ENCODE measurements at places on chromosomes 4 and X. TPM values are rescaled to one million over a fixed set of nuclear protein-coding genes. Genes with fewer than 3 reads are reported as not detected.

MCUB gene
- polyA plus RNA-seq: 14.6 TPM

- no peak for DNase-seq
Measured at GRCh38 chrX:22163326-22163725, 109.4 kb upstream of the CBLL2 start.

DNA sequence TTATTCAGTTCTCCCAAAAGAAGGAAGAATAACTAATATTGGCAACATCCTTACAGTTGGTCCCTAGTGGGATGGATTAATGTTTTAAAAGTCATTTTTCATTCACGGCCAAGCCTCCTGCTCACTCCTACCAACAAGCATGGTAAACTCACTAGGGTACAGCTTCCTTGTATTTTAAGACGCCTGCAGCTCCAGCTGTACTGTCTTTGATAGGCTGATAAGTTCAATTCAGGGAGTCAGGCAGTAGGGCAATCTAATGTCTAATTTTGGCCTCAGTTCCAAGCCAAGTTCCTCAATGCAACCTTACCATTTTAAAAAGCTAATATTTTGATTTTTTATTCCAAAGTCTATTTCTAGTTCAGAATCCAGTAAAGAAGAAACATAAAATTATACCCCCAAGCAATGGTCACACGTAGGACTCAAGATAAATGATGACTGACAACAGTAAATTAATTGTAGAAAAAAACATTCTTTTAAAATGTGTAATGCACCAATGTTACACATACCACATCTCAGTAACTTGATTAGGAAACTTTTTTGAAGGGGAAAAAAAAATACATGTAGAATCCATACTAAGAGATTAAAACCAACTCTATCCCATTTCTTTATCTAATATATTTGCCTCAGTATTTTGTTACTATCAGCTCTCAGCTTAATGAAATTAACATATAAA, 9.3 kb downstream of the LCORL start:
- DNase-seq: no peak

GRCh38 chrX:16445166-16445752, 204.7 kb upstream of the S100G start:
- peak; percentile 45 for DNase-seq

- DNase-seq: peak; percentile 16
Measured at GRCh38 chr4:114780205-114780604, 181.6 kb downstream of the UGT8 start.

DNA sequence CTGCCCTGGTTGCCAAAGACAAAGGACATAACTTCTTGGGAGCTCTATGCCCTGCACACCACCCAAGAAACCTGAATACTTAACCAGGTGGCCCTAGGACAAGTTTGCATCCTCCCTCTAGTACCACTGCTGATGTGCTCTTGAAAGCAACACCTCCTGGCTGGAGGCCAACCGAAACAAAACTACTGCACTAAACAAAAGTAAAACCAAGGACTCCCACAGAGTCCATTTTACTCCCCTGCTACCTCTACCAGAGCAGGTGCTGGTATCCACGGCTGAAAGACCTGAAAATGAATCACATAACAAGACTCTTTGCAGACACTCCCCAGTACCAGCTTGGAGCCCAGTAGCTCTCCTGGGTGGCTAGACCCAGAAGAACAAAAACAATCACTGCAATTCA, 941.8 kb downstream of the RAPGEF2 start:
- no peak for DNase-seq

GRCh38 chrX:6732101-6732500, 197.2 kb upstream of the VCX3A start:
- DNase-seq: no peak

DNA sequence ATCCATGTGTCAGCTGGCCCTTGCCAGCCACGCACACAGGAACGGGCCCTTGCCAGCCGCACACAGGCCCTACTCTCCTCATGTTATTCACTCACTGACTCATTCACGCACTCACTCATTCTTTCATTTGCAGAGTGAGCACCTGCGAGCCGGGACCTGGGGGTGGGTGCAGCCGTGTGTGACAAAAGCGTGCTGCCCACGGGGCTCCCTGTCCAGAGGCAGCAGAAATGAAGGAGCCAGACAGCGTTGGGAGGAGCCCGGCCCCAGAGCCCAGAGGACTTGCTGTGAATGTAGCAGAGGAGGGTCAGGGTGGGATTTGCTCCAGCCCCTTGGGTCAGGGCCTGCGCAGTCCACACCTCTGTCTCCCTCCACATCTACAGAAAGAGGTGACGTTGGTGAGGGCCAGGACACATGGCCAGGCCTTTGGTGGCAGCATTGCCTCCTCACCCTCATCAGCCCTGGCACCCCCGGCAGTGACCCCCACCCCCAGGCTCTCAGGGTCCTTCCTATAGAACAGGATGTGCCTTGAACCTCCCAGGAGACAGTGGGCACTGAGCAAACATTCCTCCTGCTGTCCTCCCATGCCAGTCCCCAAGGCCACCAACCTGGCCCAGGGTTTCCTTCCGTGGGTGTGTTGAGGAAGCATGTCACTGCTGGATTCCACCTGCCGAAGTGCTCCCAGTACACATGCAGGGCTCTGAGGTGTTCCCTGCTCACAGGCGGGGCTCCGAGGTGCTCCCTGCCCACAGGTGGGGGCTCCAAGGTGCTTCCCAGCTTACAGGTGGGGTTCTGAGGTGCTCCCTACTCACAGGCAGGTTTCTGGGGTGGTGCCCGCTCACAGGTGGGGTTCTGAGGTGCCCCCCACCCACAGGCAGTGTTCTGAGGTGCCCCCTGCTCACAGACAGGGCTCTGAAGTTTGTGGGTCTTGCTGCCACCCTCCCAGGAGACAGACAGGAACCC, 105.7 kb downstream of the HMX1 start:
- no peak for DNase-seq

- DNase-seq: no peak
Measured at GRCh38 chr4:189304809-189305208, 635.9 kb upstream of the FRG1 start.

EXOSC9 gene
- 31.6 TPM for polyA plus RNA-seq

DNA sequence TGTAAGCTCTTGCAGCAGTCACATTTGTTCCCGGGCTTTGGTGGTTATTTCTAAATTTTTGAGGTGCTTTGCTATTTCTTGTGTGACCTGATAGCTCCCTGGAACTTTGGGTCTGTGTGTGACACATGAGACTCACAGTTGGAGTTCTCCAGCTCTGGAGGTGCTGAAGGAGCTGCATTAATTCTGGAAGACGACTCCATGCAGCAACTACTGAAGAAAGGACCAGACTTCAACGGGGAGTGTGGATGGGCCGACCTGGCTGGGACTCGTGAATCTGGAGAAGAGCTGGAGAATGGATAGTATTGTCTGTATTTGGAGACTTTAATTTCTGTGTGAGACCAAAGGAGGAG, 1.5 kb downstream of the MRFAP1 start:
- no peak for DNase-seq

TMLHE gene
- 11.5 TPM for polyA plus RNA-seq

DNA sequence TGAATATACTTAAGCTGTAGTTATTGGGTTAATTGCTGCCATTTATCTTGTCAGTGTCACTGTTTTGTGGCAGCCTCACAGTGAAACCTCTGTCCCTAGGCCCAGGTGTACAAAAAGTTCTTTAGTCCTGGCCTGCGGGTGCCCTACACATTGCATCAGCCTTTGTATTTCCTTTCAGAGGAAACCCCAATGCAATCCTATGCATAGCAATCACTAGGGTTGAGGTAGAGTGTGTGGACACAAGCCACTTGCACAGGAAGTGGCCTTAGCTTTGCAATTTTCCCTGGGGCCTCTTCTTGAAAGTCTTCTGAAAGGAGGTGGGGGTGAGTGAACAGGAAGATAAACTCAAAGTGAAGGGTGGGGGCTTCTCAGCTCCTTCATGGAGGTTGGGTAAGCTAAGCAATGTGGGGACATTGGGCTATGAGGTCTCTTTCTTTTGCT, 27.8 kb downstream of the VSIG4 start:
- DNase-seq: no peak

DNA sequence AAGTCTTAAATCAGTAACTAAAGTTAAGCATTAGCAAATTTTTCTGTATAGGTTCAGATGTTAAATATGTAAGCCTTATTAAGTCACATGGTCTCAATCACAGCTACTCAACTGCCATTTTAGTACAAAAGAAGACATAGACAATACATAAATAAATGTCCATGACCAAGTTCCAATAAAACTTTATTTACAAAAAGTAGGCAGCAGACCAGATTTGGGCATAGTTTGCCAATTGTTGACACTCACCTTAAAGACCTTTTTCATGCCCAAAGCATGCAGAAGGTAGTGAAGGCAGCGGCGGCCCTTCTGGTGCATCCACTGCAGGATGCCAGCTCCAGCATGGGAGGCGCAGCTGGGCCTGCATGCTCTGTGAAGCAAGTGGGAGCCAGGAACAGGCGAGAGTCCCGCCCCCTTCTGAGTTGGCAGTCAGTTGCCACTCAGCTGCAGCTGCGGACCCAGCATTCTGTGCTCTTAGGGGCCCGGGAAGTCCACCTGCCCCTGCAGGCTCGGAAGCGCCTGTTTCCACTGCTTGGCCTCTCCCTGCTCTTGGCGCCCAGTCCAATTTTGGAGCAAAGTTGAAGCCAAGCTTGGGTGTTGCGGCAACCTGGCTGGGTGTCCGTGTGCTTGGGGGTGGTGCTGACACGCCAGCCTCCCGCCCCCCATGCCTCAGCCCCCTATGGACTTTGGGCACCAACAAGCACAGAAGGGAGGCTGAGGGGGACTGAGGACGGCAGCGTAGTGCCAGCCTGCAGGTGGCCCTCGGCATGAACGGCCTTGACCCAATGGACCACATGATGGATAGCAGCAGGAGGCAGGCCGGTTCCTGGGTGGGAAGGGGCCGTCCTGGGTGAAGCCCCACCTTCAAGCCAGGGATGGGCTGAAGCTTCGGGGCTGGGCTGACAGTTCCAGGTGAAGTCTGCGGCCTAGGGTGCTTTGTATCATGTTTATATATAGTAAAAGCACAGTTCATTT, 42.4 kb upstream of the PABPC4L start:
- no peak for DNase-seq

DNA sequence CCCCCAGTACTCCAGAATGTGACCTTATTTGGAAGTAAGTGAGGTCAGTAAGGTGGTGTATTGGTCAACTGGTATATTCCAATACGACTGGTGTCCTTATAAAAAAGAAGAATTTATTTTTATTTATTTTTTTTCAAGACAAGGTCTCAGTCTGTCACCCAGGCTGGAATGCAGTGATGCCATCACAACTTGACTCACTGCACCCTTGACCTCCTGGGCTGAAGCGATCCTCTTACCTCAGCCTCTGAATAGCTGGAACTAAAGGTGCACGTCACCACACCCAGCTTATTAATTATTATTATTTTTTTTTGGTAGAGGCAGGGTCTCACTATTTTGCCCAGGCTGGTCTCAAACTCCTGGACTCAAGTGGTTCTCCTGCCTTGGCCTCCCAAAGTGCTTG, 115.1 kb upstream of the PITX2 start:
- no peak for DNase-seq

- no peak for DNase-seq
Measured at GRCh38 chr4:83138946-83139345, 24.4 kb upstream of the PLAC8 start.

- DNase-seq: peak; percentile 59
Measured at GRCh38 chrX:46376246-46376885, 168.9 kb downstream of the ZNF674 start.

DNA sequence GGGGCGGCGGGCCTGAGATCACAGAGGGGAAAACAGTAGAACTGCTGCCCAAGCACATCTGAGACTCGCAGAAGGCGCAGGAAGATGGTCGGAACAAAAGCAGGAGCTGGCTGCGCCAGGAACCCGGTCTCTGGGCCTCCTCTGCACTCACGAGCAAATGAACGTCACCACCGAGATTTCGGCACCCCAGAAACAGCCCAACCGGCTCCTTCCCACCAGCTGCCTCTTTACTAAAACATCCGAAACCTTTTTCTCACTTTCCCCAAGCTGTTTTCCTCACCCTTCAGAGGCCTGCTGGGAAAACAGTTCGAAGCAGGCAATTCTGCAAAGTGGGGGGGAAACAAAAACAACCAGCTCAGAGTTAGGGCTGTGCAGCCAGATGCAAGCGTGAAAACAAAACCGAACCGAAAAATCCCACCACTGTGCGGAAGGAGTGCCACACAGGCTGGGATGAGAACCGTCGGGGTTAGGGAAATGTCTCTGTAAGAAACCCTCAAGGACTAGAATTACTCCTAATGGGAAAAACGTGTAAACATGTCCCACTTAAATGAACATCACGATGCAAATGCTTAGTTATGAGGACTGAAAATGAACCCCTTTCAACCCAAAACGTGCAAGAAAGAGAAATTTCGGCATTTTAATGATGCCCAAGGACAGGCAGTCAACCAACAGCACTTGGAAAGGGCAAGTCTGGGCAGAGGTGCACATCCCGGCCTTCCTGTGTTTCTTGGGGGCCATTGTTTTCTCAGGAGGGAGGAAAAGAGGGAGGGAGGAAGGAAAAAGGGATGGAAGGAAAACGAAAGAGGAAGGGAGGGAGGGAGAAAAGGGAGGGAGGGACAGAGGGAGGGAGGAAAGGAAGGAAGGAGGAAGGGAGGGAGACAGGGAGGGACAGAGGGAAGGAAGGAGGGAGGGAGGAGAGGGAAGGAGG, 15.8 kb downstream of the DHRSX start:
- no peak for DNase-seq

PNMA6F gene
- not detected for polyA plus RNA-seq

GRCh38 chrX:17588303-17588702, 149.0 kb upstream of the SCML1 start:
- DNase-seq: no peak

DNA sequence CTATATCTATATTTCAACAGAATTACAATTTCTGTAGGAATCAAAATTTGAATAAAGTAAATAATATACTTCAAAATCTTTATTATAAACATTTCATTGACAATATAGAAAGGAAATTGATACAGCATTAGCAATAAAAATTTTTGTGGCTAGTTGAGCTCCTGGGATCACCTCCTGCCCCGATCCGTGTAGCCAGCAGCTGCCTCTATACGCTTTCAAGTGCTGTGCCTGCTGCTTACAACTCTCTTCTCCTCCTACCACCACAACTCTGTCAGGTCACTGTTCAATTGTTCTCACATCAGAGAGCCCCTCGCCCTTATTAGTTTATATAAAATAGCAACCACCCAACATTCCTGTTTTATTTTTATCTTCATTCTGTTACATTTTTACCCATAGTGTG, 27.6 kb downstream of the INPP4B start:
- DNase-seq: no peak

GRCh38 chr4:52550186-52550585, 108.9 kb downstream of the USP46 start:
- no peak for DNase-seq

DNA sequence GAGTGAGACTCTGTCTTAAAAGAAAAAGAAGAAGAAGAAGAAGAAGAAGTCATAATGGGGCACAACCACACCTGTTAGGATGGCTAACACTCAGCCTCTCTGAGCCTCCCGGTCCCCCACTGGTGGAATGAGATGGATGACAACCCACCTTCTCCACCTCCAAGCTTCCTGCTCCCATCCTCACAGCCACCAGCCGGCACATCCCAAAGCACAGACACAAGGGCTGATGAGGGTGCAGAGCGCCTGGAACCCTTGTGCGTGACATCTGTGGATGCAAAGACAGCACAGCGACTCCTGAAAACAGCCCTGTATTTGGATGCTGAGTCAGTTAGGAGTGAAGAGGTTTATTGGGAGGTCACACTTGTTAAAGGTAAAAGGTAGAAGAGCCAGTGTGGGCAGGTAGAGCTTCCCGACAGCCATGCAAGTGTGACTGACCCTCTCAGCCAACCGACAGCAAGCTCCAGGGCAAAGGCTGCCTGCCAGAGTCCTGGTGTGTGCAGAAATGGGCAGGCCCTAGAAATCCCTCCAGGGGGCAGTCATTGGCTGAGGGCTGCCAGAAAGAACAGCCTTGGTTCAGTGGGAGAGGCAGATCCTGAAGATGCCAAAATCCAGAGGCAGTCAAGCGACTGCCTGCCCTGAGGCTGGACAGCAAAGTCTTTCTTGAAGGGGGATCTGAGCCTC, 26.6 kb upstream of the MAN2B2 start:
- DNase-seq: peak; percentile 30

Measured in A549 (cell line).